ENCODE measurements at places on chromosomes 7 and 10.

DNA sequence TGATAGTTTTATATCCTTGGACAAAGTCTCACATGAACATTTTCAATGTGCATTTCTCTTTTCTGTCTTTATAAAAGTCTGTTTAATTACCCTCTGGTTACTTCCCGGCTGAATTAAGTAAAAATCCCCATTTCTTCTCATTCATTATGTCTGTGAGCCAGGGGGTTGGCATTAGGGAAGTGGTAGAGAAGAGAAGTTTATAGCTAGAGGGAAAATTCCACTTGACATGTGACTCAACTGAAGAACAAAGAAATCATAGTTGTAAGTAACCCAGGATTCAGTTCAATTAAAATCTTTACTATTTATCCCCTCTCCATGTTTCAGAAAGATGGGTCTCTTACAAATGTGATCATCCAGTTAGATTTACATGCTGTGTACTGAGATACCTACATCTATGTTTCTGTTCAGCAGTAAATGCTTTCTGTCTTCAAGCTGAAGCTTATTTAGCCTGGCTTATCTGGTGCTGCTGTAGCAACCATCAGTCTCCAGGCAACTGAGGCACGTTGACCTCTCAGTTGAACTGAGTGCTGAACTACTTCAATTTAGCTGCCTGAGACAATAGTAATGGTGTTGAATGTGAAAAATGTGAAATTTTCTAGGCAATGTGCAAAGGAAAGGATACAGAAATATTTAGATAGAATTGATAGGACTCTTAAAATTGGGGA is 181.6 kb downstream of the MLLT10 start:
- no peak for DNase-seq

- DNase-seq: no peak
These were observed 67.0 kb upstream of the RHEB start for GRCh38 chr7:151586531-151587260.

DNA sequence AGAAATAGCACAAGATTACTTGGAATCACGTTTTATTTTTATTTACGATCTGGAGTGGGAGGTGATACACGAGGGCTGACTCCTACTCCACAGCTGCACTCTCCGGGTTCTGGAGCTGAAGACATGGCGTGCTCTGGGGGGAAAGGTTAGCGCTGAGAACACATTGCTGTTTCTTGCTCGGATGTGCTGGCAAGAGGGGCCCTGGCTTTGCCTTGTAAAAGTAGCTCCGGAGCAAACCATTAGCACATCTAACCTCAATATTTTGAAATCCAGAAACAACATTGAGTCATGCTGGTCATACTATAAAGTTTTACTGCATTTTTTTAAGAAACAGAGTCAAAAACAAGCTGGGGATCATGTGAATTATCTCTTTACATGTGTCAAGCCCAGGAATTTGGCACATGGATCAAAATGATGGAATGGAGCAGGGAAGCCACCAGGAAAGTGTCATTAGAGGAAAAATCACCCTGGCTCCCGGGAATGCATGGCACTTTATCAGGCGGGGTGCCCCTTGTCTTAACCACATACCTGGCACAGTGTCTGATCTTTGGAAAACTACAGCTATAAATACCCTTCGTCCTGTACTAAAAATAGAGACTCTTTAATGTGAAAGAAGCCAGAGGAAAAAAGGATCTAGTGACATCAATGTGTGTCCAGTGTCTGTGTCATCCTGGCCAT is 31.6 kb upstream of the LYZL1 start:
- DNase-seq: no peak

DNA sequence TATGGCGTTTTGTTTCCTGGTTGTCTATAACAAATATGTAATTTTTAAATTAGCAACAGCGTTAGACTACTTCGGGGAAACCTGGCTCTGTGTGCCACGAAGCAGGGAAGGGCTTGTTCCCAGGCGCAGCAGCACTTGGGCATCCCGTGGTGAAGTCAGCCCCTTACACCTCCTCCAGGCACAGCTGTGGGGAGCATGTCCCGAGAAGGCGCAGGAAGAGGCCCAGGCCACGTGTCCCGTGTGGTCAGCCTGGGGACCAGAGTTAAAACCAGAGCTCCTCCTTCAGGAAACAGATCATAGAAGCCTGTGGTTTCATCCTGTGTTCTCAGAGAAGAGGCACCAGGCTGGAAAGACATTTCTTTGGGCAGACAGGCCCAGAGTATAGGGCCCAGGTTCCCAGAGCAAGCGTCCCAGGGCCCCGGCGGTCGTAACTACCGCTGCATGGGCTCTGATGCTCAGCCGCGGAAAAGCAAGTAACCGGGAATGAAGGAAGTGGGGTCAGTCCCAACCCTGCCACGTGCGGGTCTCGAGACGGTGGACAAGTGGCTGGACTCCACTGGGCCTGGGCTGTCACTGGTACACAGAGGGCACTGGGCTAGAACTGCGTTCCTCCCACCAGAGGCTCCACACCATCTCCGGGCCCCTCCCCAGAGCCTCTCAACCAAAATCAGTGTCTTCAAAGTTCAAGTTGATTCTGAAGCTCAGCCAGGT is 7.1 kb downstream of the NUDT1 start:
- DNase-seq: peak; percentile 88

- no peak for DNase-seq
These were observed 68.8 kb downstream of the NRP1 start for GRCh38 chr10:33265621-33266020.

GRCh38 chr7:9939176-9939575 is 1034.5 kb upstream of the PHF14 start:
- DNase-seq: no peak

DNA sequence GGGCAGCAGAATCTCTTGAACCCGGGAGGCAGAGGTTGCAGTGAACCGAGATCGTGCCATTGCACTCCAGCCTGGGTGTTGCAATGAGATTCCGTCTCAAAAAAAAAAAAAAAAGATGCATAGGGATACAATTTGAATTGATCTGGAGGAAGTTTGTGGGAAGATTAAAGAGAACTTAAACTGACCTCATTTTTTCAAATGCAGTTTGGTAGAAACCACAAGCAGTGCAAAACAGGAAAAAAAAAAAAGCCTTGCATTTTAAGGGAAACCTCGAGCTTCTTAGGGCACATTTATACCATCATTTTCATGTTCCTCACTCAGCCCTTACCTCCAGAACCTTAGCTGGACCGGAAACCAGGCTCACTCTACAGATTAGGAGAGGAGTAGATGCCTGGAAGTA is 2.8 kb downstream of the KCTD7 start:
- DNase-seq: no peak

DNA sequence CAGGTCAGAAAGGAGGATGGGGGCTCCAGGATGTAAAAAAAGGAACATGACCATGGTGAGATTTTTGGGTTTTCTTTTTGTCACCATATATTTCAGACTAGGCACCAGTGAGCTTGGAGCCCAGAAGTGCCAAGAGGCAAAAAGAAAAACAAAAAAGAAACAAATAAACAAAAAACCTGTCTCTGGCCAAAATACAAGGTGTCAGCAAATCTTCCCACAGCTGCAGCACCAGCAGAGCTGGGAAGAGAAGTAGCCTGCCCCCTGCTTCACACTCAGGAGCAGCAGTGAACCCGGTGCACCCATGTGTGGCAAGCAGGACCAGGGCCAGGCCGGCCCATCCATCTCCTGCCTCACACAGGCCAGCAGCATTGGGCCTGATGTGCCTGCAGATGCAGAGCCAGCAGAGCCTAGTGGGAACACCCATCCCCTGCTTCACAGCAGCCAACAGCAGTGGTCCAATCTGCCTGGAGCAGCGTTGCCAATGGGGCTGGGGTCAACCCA is 34.7 kb upstream of the C10orf71 start:
- DNase-seq: no peak

DNA sequence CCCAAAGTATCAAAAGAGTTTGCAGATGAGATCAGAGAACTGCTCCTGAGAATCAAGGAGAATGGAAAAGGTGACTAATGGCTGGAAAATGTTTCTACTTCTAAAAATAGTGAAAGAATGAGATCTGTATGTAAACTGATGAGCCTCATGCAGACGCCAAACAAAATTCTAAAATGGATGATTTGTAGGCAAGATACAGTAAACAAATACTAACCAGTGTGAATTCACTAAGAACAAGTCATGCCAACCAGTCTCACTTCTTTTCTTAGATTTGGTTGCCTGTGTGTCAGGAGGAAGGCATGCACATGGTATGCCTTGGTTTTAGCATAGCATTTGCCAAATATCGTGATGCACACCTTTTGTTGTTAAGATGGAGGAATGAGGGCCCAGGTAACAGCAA is 94.9 kb upstream of the PIK3CG start:
- DNase-seq: peak; percentile 67

Data from SW 1271 (cell line).